H7 (cell line): ENCODE measurements at places on chromosomes 13 and 19. TPM values are rescaled to one million over a fixed set of nuclear protein-coding genes. Genes with fewer than 3 reads are reported as not detected.
A peak's percentile ranks its signal among the peaks of the same experiment; 100 is the strongest.

DNA sequence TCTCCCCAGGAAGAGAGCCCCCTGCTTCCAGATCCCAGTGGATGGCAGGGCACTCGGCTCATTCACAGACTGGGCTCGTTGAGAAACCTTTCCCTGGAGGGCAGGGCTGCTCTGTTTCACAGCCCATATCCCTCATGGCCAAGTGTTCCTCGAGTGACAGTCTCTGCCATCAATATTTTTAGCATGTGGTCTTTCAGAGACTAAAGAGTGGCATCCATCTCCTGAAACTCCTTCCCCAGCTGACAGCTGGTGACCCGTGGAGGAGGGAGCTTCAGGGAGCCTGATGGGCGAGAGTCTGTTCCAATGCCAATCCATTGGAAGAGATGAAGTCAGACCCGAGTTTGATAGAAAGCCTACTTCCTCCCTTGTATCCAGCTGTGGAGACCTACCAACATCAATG is 30.7 kb upstream of the ALOX5AP start:
- DNase-seq: no peak

GRCh38 chr13:31162151-31163008 is 676 bp upstream of the HSPH1 start:
- DNase-seq: peak; percentile 89

GRCh38 chr13:20174656-20175405 is 14.0 kb upstream of the GJA3 start:
- DNase-seq: peak; percentile 50

DNA sequence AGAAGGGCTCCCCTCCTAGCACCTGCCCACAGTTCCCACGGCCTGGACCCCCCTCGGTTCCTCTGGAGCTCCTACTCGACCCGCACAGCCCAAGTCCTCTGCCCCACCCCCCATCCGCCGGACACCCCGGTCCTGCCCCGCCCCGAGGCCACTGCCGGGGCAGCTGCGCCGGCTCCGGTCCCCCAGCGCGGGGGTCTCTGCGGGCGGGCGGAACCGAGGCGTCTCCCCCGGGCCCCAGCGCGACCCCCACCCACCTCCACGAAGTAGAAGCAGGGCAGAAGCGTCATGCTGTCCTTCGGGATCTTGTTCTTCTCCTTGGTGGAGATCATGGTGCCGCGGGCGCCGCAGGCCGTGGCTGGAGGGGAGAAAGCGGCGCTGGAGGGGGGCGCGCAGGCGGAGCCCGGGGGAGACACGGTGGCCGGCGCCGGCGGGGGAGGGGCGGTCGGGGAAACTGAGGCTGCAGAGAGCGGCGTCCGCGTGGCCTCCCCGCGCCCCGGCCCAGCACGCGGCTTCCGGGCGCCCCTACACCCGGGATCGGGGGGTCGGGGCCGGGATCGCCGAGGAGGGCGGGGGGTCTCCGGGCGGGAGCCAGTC is 427 bp downstream of the PLPPR3 start:
- peak; percentile 93 for DNase-seq

GRCh38 chr19:34851277-34851804 is 75.4 kb upstream of the ZNF30 start:
- DNase-seq: peak; percentile 50

GRCh38 chr13:27201661-27202060 is 30.1 kb upstream of the USP12 start:
- DNase-seq: no peak

GRCh38 chr19:48424694-48425219 is 21.0 kb upstream of the GRWD1 start:
- DNase-seq: peak; percentile 77

- DNase-seq: no peak
These were observed 280.0 kb downstream of the LHFPL6 start for GRCh38 chr13:39322836-39323585.

DNA sequence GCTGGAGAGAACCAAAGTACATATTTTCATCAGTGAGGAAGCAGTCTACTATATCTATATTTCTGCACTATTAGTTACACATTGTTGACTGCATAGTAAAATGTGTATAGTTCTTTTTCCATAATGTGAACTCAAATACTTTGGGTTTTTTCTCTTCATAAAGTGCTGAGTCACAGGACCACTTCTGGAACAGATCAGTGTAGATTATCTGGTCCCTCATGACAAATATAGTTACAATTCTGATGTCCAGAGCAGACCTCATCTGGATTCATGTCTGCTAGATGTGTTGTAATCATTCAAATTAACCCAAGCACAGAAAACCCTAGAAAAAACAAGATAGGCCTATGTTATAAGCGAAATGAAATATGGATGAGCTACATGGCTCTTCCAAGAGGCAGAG is 171.4 kb downstream of the SUCLA2 start:
- no peak for DNase-seq

- DNase-seq: no peak
These were observed 1.7 kb downstream of the ZNF77 start for GRCh38 chr19:2942928-2943640.

GRCh38 chr19:13597640-13598039 is 91.4 kb upstream of the CACNA1A start:
- peak; percentile 88 for DNase-seq

- DNase-seq: no peak
These were observed 3.1 kb downstream of the ATP12A start for GRCh38 chr13:24683351-24683750.

DNA sequence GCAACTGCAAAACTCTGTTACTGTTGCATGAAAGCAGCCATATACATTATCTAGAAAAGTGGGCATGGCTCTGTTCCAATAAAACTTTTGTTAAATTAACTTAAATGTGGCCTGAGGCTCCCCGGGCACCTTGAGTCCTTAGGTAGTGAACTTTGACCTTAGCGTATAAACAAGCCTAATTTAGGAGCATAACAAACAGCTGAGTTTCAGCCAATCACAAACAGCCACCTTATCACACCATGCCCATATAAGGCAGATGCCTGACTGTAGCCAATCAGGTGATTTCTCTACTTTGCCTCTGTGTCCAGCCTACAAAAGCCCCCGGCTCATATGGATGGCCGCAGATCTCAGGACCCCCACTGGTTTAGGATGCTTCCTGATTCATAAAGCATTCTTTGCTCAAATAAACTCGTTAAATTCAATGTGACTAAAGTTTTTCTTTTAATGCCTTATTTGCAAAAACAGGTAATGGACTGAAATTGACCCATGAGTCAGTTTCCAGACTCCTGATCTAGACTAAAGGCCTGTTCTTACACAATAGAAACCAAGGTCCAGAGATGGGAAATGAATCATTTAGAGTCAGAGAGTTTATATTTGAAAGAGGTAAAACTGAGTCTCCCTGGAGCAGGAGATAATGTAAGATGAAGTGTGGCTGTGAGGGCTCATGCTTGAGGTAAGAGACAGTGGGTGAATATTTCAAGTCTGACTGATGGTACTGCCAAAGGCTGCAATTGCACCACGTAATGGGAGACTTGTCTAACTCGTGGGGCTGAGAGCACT is 130.2 kb downstream of the FGF9 start:
- no peak for DNase-seq

GRCh38 chr13:51895906-51896888 is 34.4 kb downstream of the CCDC70 start:
- peak; percentile 79 for DNase-seq

DNA sequence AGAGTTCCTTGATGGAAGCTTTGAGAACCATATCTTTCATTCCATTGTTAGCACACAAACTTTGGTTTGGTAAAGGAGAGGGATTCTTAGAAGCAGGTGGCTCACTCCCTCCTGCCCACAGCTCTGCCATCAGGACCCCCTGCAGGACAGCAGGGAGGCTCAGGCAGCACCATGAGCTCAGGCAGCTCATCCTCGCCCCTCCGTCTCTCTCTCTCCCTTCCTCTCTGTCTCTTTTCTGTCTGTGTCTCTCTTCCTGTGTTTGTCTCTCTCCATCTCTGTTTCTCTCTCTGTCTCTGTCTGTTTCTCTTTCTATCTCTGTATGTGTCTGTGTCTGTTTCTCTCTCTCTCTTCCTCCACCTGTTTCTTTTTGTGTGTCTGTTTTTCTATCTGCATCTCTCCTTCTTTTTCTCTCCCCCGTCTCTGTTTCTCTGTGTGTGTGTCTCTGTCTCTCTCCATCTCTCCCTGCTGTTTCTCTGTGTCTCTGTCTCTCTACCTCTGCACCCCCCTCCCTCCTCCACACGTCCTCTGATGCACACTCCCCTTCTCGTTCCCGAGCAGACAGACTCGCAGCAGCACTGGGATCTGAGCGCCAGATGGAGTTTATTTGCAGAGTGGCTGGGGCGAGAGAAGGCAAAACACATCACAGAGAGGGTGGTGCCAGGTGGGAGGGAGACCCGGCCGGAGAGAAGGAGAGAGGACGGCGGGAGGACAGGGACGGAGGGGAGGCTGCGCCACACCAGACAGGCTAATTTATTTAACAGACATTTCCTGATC is 8.7 kb downstream of the SBK2 start:
- peak; percentile 58 for DNase-seq

AMER2 gene
- total RNA-seq: 0.15 and 0.17 TPM in 2 replicates

NDUFA7 gene
- total RNA-seq: 103 and 117 TPM in 2 replicates

GIPR gene
- total RNA-seq: 0.81 TPM in 1 of 2 replicates, not detected in the other

FXYD3 gene
- total RNA-seq: not detected in 2 replicates

STARD13 gene
- 0.73 and 3.0 TPM in 2 replicates for total RNA-seq

SELENOV gene
- 3.1 and 4.4 TPM in 2 replicates for total RNA-seq

GMIP gene
- total RNA-seq: 6.6 and 6.7 TPM in 2 replicates
